Right lung (tissue), 10 donors: ENCODE measurements at places on chromosomes 3 and 15. TPM values are rescaled to one million over a fixed set of nuclear protein-coding genes. Genes with fewer than 3 reads are reported as not detected.

Gene CHRM5
- polyA plus RNA-seq: 0.23 TPM

Gene CXCR6
- polyA plus RNA-seq: 0.40 TPM

Gene TRIM42
- not detected for polyA plus RNA-seq

Gene CIP2A
- 20.7 TPM for polyA plus RNA-seq

Gene ZNF35
- polyA plus RNA-seq: 12.1 TPM

Gene PLSCR1
- 95.8 TPM for polyA plus RNA-seq

Gene GATM
- 20.5 TPM for polyA plus RNA-seq

Gene TRIM71
- polyA plus RNA-seq: 7.5 TPM

Gene ANKRD34C
- not detected for polyA plus RNA-seq

Gene SLC38A3
- polyA plus RNA-seq: 8.9 TPM

Gene CIB2
- 29.1 TPM for polyA plus RNA-seq

Gene THBS1
- 164 TPM for polyA plus RNA-seq

Gene SORD
- polyA plus RNA-seq: 26.7 TPM

Gene ATP13A5
- polyA plus RNA-seq: 0.70 TPM

Gene RETNLB
- polyA plus RNA-seq: not detected

Gene CP
- polyA plus RNA-seq: 4.3 TPM

Gene TTLL13
- 0.13 TPM for polyA plus RNA-seq

Gene NR2E3
- polyA plus RNA-seq: 0.77 TPM

Gene TICRR
- polyA plus RNA-seq: 11.0 TPM

Gene LNP1
- 9.4 TPM for polyA plus RNA-seq

Gene GATA2
- 7.9 TPM for polyA plus RNA-seq

Gene PARP3
- 22.4 TPM for polyA plus RNA-seq

Gene PPP2R3A
- polyA plus RNA-seq: 11.6 TPM

Gene MTFMT
- polyA plus RNA-seq: 18.7 TPM

Gene DLG1
- polyA plus RNA-seq: 91.3 TPM

Gene UROC1
- not detected for polyA plus RNA-seq

Gene ST8SIA2
- polyA plus RNA-seq: 5.0 TPM

Gene NAALADL2
- polyA plus RNA-seq: 17.3 TPM

Gene RASGRP1
- polyA plus RNA-seq: 1.3 TPM

Gene MNS1
- polyA plus RNA-seq: 22.5 TPM

Gene GOLGA8T
- polyA plus RNA-seq: not detected

Gene POTEB3
- polyA plus RNA-seq: not detected

Gene ANKRD63
- polyA plus RNA-seq: not detected

Gene PLIN1
- 0.79 TPM for polyA plus RNA-seq

Gene FANCD2OS
- 0.36 TPM for polyA plus RNA-seq

Gene ALG1L2
- 3.9 TPM for polyA plus RNA-seq

Gene IRAK2
- polyA plus RNA-seq: 1.4 TPM

Gene CAND2
- polyA plus RNA-seq: 5.8 TPM

Gene ALDH1A2
- polyA plus RNA-seq: 49.3 TPM

Gene PLSCR4
- polyA plus RNA-seq: 85.6 TPM

Gene SCAANT1
- 1.3 TPM for polyA plus RNA-seq

Gene CFAP100
- polyA plus RNA-seq: 7.9 TPM

Gene GCNT3
- polyA plus RNA-seq: 0.71 TPM

Gene ISLR2
- polyA plus RNA-seq: 6.4 TPM

Gene GREM1
- polyA plus RNA-seq: 0.11 TPM

Gene C2CD4B
- 2.8 TPM for polyA plus RNA-seq

Gene SNX22
- 2.1 TPM for polyA plus RNA-seq

Gene IL17RD
- polyA plus RNA-seq: 11.5 TPM

Gene SAXO2
- 21.4 TPM for polyA plus RNA-seq
